NCI-H774 (cell line): ENCODE measurements at places on chromosomes 11 and 22.

DNA sequence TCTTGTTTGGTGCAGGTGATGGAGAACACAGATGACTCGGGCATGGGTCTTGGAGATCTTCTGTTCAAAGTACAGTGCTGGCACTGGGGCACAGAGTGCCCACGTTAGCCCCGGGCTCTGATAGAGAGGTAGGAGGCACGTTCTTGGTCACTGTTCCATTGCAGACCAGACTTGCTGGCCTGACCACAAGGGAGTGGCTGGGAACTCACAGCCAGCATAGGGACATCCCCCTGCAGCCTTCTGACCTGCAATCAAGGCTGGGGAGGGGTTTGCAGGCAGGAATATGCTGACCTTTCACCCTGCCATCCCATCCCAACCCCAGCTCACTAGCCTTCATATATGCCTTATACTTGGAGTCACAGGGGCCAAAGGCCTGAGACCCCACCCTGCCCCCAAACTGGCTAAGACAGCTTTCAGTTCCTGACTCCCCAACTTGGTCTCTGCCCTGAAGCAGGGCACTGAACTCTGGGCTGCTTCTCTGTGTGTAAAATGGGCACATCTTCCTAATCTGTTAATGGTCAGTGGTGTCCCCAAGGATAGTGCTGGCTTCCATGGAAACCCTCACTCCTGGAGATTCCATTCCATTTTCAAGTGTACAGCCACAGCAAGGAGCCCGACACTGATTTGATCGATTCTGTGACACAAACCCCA lies 4.6 kb downstream of the MRPL49 start:
- no peak for DNase-seq

DNA sequence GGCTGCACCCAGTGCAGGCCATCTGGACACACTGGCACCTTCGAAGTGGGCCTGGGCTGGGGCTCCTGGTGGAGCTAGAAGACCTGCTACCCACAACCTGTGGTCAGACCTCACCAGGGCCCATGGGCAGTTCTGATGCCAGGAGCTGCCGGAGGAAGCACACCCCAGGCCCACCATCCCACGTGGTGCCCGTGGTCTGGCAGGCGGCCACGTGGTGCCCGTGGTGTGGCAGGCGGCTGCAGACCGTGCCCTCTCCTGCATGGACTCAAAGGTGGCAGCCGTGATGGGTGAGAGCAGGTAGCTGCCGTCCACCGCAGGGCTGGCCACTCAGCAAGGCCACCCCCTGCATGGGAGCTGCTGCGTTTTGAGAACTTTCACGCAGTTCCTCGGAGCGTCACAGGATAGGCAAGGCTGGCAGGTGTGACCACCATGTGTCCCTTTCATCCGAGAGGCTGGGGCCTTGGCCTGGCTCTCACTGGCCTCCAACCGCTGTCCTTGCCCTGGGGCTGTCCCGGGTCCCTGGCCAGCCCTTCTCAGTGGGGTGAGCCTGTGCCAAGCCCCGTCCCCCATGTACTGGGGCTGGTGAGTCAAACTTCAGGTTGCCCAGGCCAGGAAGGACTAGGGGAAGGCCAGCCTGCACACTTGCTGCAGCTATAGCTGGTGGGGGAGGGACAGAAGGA lies 3.9 kb upstream of the IL17REL start:
- no peak for DNase-seq

- no peak for DNase-seq
These were observed 1.9 kb downstream of the MS4A10 start for GRCh38 chr11:60786811-60787567.

- DNase-seq: peak; percentile 45
These were observed at the start of gene TYMP for GRCh38 chr22:50529897-50530579. TSS of gene TYMP (minus strand) at chr22:50530012. CDS start at chr22:50529709, 303 bp downstream.

DNA sequence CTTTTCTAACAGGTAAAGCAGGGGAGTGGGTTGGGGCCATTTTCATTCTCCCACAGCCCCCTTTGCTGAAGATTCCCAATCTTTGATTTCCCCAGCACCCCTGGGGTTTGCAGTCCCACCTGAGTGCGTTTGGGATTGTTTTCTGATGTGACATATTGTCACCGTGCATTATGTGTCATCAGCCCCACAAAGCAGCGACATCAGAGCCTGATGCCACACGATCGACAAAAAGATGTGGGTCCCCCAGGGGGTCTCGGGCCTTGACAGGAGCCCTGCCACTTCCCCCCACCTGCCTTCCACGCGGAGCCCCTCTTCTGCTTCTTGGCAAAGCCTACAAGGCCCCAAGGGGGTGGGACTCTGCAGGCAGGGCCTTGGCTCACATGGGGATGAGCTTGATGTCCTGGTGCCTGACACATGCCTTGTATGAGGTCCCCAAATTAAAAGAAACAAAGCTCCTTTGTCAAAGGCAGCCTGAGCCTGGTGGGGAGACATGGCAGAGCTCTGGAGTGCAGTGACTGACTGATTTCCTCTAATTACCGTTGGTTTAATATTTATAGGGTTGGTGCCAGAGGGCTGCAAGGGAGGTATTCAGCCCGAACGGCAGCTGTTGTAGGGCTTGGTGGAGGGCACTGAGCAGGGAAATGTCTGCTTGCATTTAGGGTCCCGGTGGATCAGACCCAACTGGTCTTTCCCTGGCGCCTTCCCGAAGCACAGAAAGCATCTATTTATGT lies 149.2 kb downstream of the MIAT start:
- no peak for DNase-seq
